Vagina (tissue), 2 donors: ENCODE measurements at places on chromosomes 1 and 21.

DNA sequence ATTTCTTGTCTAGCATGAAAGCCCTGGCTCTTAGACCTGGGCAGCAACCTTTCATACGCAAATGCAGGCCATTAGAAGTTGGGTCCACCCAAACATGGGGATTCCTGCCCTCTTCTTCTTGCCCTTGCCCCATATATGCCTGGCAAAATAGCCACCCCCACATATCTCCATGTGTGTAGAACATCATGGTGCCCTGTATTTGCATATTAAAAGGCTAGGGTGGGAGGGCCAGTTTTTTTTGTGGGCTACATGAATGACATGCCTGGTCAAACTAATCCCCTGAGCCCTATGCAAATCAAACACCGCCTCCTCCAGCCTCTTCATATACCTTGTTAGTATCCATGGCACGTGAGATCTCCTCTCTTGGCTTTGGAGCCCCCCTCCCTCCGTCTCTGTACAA lies 24.7 kb downstream of the MFSD2A start:
- no peak for DNase-seq

DNA sequence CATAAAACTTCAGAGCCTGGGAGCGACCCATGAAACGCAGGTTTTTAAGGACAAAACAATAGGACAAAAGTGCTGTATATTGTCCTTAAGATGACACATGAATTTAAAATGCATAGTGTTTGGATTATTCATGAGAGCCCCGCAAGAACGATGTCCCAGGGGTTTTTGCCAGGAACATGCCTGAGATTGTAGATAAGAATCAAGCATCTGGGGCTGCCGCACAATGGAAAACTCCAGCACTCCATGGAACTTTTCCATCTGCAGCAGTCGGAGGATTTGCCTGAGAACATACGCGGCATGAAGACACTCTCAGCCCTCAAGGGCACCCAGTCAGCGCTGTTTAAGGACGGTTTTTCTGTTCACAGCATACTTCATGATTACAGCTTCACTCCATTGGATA lies 5.3 kb upstream of the ERG start:
- DNase-seq = no peak

GRCh38 chr1:18569251-18569650 lies 61.4 kb upstream of the PAX7 start:
- DNase-seq = no peak

GRCh38 chr1:235950318-235950717 lies 83.6 kb upstream of the LYST start:
- peak; percentile 67 for DNase-seq

DNA sequence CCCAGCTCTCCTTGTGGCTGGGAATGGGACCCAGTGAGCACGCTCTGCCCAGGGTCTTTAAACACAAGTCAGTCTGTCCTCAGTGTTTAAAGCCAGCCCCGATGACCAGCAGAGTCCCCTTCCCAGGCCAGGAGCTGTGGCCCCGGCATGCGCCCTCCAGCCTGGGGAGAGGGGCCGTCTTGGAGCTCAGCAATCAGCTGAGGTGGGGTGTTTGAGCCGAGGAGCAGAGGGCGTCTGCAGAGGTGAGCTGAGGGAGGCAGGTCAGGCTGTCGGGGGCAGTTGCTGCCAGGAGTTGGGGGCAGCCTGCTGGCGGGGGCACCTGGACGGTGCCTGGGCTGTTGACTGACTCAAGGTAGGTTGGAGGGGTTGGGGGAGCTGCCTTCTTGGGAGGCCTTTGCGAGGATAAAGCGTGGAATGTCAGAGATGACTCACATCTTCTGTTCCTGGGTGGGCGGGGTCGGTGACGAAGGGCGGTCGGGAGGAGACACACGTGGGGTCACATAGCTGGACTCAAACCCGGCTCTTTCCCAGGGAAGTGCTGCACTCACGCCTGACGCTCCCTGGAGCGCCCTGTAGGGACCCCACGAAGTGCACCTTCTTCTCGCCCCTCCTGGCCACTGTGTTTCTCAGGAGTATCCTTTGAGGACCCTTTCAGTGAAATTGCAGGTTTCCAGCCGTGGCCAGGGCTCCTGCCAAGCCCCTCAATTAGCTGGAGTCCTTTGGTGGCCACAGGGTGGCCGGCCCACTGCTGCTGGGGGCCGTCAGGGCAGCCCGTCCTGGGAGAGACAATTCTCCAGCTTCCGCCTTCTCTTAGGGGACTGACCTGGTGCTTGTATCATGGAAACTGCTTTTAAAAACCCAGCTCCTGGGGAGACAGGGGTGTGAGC lies 86.2 kb downstream of the SIK1 start:
- DNase-seq = no peak

DNA sequence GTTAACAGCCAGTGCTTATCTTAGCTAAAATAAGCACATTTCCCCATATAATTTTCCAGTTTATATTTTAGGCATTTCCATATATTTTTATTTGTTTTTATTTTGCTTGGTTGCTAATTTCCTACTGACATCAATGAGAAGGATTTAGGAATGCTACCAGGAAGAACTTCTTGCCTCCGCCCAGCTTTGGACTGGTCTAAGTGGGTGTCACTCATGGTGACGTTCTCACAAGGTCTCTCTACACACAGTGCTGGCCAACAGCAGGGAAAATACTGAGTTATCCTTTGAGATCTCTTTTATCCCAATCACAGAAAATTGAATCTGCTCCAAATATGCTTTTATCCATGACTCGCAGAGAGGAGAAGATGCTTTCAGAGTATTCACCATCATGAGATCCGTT lies 13.2 kb downstream of the MX1 start:
- peak; percentile 34 for DNase-seq

DNA sequence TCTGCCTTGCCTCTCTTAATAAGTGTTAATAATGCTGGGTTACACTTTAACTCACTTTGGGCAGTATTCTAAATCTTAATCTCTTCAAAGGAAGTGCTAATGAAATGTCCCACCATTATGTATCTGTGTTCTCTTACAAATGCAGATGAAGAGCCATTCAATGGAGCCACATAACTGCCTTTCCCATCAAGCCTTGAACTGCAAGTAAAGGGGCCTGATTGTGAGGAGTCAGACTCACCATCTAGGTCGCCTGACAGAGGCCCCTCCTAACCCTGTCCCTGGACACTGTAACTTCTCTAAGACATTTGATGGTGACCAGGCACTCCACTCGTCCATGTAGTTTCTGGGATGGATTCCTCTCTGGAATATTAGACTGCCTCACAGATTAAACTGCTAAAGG lies 329.4 kb downstream of the KIF26B start:
- DNase-seq = no peak

DNA sequence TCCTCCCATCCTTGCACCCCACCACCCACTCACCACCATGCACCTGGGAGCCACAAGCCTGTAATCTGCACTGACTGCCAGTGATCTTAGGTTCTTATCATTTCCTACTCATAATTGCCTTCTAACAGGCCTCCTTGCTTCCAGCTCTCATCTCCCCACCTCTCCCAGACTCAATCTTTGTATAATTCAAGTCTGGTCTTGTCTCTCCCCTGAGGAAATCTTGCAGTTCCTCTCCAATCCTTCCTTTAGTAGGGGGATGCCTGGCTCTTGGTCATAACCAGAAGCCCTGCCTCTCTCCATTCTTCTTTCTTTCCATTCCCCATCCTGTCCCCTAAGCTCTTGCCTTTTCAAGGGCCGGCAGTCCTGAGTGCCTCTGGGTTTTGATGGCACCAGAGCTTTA lies 27.8 kb downstream of the PIGM start:
- no peak for DNase-seq

DNA sequence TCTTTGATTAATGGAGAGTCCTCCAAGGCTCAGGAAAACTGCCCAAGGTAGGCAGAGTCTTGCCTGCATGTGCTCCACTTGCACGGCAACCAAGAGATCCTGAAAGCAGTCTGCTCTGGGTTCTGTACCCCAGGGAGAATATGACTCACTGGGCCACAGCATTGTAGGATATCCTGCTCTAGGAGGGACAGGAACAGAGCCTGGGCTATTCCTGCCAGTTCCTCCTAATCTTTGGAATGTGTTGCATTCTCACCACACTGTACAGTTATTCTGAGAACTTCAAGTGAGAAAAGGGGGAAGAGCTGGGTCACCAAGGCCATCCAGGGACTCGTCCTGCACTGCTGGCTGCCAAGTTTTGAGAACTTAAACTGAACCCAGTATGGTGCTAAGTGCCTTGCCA lies 278.5 kb downstream of the MATN1 start:
- peak; percentile 56 for DNase-seq

- no peak for DNase-seq
These were observed 125.9 kb downstream of the PTPRC start for GRCh38 chr1:198764748-198765147.

DNA sequence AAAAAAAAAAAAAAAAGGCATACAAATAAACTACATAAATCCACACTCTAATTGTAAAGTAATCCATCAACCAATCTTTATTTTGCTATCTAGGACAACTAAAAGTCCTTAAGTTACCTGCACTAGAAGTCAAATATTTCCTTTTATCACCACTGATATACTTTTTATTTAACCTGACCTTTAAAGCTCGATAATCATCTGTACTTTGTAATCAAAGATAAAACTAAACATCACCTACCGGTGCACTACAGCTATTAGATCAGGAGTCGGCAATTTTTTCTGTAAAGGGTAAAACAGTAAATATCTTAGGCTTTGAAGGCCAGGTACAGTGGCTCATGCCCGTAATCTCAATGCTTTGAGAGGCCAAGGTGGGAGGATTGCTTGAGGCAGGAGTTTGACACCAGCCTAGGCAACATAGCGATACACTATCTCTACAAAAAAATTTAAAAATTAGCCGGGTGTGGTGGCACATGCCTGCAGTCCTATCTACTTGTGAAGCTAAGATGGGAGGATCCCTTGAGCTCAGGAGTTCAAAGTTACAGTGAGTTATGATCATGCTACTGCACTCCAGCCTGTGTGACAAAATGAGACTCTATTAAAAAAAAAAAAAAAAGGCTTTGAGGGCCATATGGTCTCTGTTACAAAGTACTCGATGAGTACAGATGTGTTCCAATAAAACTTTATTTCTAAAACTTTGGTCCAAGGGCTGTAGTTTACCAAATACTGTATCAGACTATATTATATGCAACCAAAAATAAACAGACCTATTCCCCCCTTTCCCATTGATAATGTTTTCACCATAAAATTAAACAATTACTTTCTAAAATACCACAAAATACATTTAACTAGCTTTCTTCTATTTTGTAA lies 47.1 kb downstream of the TESK2 start:
- DNase-seq = no peak

- no peak for DNase-seq
These were observed 40.3 kb upstream of the TRIM67 start for GRCh38 chr1:231121533-231121932.

DNA sequence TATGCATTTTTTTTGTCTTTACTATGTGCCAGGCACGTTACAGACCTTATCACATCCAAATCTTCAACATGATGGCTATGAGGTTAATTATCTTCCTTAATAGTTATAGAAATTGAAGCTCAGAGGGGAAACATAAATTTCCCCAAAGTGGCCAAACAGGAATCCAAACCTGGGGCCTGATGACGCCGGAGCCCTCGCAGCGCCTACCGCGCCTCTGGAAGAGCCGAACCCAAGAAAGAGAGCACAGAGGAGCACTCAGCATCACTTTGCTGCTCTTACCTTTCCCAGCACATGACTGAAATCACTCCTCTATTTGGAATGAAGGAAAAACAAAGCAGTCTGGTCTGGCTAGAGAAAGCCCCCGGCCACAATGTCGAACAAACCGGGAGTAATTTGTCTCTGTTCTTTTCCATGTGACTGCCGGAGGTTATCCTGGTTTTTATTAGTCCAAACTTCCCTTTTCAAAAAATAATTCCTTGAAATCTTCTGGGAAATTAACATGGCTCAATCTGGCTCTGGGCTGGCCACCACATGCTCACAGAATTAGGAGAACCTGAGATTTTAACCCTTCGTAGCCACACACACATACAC lies 195.5 kb downstream of the ADSS2 start:
- DNase-seq = no peak

- DNase-seq = no peak
These were observed 17.4 kb upstream of the SLC22A15 start for GRCh38 chr1:115958866-115959265.

DNA sequence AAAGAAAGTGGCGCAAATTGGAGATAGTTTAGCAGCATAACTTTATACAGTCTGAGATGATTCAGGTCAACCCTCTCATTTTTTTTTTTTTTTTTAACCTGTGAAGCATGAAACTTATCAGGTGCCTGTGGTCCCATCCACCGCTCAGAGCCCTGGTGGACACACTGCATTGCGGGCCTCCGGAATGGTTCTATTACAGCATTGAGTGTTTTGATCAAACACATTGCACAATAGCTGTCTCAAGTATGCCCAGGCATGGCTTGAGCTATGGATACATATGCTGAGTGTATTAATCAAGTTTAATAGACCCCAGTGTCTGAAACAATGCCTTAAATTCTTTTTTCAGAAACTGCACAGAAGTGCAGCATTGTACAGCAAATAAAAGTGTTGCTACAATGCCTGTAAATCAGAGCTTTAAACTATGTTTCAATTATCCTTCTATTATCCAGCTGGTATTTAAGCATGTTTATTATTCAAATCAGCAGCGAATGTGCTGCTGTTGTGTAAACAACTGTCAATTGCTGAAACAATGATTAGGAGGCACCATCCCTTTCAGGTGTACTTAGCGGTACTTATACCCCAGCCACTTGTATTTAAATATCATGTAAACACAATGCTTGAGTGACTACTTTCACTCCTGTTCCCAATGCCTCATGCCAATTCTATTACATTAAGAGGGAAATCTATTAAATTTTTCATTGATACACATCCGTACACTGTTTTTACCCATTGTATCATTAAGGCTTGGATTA lies 456.6 kb downstream of the RPS6KC1 start:
- DNase-seq = no peak

GRCh38 chr1:11581445-11581991 lies 72.7 kb downstream of the FBXO2 start:
- no peak for DNase-seq

DNA sequence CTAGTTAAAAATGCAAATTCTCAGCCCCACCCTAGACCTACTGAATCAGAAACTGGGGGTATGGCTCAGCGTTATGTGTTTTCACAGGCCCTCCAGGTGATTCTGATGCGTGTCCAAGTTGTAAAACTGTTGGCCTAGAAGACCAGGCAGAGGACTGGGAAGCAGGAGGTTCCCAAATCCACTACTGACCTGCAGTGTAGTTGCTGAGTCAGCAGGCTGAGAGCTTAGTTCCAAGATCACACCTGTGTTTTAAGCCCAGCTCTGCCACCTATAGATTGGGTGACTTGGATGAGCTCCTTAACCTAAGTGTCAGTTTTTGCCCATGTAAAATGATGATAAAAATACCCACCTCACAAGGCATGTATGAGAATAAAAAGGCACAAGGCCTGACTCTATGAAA lies 4.1 kb downstream of the GRHL3 start:
- no peak for DNase-seq

DNA sequence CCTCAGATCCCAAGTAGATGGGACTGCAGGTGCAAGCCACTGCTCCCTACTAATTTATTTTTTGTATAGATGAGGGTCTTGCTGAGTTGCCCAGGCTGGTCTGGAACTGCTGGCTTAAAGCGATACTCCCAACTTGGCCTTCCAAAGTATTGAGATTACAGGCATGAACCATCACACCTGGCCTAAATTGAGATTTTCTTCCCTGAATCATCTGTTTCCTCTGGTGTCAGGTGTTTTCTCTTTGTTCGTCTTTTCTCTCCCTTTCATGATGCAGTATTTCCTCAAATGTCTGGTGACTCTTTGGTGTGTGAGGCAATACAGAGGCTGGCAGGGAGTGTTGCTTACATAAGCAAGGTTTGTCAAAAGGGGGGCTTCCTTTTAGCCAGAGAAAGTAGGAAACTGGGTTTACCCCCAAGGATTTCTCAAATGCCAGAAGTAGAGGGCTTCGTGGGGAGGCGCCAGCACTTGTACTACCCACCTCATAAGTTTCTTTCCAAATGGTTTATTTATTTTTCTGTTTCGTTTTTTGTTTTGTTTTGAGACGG lies 27.6 kb downstream of the CLDN14 start:
- no peak for DNase-seq

- no peak for DNase-seq
These were observed 21.1 kb upstream of the LAMC2 start for GRCh38 chr1:183164963-183165362.
